Stimulated activated CD8-positive, alpha-beta memory T cell treated with anti-CD3 and anti-CD28 coated beads, Interleukin-2, amount 100 ng/mL, for 48 hours (primary cell): ENCODE measurements at places on chromosomes 12 and 14.
A peak's percentile ranks its signal among the peaks of the same experiment; 100 is the strongest.

GRCh38 chr14:90319634-90320541 is 11.9 kb downstream of the NRDE2 start:
- no peak for DNase-seq

GRCh38 chr12:102618197-102618877 is 138.0 kb upstream of the IGF1 start:
- DNase-seq: no peak

- no peak for DNase-seq
Measured at GRCh38 chr14:54627219-54627539, 60.3 kb downstream of the SAMD4A start.

GRCh38 chr14:20799892-20800544 is 2.6 kb downstream of the RNASE1 start:
- no peak for DNase-seq

GRCh38 chr12:15688202-15688736 is 100.9 kb downstream of the EPS8 start:
- DNase-seq: no peak

GRCh38 chr14:80055667-80056496 is 155.4 kb downstream of the DIO2 start:
- DNase-seq: no peak

GRCh38 chr14:78637489-78637888 is 467.3 kb downstream of the NRXN3 start:
- no peak for DNase-seq

DNA sequence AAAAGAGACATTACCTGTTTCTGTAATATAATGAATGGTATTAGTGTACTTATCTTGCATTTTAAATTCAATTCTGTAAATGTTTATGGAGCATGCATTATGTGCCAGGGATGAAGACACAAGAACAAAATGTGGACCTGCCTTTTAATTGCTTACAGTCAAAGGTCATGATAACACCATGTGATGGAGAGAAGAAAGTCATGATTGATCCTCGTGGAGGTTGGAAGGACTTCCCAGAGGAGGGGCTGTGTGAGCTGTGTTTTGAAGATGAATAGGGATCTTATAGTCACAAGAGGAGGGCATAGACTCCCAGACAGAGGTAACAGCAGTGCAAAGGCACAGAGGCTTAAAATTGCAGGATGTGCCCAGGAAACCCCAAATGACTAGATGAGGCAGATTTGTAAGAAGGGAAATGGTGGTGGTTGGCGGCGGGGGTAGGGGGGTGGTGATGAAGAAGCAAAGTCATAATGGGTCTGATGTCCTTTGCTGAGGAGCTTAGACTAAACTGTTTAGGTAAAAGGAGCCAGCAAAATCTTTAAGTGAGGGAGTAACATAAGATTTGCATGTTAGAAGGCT is 151.5 kb downstream of the PRKCH start:
- peak; percentile 74 for DNase-seq

GRCh38 chr12:56271031-56271430 is 4.3 kb downstream of the COQ10A start:
- no peak for DNase-seq

DNA sequence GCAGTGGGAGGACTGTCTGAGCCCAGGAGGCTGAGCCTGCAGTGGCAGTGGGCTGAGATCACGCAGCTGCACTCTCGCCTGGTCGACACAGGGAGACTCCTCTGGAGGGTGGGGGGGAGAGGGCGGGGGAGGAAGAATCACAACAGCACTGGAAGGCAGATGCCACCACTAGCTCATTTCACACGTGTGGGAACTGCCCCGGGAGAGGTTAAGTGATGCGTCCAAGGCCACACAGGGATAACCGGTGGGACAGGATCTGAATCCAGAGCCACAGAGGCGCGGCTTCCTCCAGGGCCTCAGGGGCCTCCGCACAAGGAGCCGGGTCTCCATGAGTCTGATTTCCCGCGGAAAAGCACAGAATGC is 20.8 kb downstream of the STX2 start:
- no peak for DNase-seq

GRCh38 chr12:107457362-107457935 is 228.2 kb upstream of the PWP1 start:
- DNase-seq: no peak

DNA sequence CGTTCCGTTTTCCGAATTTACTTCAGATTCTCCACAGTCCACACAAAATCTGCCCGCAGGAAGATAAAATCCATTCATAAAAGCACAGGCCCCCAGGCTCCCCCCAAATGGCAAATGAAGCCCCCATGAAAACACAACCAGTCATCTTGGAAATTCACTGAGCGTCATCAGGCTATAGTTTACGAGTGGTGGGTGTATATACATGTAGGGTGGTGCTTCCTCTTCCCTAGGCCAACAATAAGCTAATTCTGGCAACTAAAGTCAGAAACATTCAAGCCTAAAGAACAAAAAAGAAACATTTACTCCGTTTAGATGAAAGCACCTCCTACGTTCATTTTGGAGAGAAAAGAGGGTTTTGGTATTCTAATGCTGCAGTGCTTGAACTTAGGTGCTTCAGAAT is 5.8 kb downstream of the GPR68 start:
- DNase-seq: no peak

GRCh38 chr14:40362856-40363255 is 930.6 kb upstream of the FBXO33 start:
- no peak for DNase-seq
